ENCODE measurements at places on chromosomes 5 and 9.

GRCh38 chr5:67221487-67222242 is 25.1 kb upstream of the CD180 start:
- DNase-seq = peak; percentile 76

GRCh38 chr5:115813719-115814118 is 2.7 kb downstream of the CDO1 start:
- DNase-seq = peak; percentile 37

DNA sequence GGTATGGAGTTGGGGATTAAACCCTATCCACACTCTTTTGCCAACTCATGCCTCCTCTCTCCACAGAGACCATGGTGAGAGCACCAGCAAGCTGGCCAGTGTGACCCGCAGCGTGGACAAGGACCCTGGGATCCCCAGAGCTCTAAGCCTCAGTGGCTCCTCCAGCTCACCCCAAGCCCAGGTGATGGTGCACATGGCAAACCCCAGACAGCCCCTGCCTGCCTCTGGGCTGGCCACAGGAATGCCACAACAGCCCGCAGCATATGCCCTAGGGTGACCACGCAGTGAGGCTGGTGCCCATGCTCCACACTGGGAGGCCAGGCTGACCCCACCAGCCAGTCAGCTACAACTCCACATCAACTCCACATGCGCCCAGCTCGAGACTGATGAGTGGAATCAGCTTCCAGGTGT is 11.5 kb upstream of the CARD19 start:
- DNase-seq = no peak

DNA sequence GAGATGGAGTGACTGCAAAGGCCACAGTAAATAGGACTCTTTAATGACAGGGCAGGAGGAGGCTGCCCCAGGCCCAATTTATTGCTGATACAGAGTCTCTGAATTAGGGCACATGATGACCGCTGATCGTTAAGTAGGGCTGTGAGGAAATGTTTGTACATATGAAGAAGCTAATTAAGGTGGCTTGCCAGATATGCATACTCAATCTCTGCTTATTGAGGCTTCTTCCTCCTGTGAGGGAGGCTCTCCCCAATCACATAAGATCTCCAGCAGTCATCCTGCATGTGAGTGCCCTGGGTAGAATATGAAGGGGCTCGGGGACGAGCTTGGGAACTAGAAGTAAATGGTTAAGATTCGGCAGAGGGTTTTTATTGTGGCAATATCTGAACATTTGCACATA is 8.2 kb upstream of the CD180 start:
- no peak for DNase-seq

DNA sequence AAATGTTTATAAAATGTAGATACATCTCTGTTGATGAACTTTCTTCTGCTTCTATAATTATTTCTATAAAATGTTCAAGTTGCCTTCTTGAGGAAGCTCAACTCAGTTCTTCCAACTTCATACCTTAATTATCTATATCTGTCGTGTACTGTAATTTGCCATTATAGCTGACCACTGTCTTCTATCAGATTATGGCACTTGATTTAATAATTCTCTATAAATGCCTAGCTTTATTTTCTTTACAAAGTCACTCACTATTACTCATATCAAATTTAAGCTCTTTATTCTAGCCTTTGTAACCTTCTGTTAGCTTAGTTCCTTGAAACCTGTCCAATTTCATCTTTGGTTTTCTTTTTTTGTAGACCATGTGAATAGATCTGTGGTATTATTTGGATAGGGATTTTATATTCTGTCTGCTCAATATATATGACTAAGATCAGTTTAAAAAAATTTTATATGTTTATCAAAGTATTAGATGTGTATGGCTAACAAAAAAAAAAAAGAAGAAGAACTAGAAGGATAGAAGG is 39.5 kb downstream of the SMC5 start:
- DNase-seq = no peak

GRCh38 chr9:127158786-127159324 is 36.4 kb upstream of the ANGPTL2 start:
- DNase-seq = no peak

GRCh38 chr5:4156889-4157288 is 561.3 kb downstream of the IRX1 start:
- DNase-seq = no peak

GRCh38 chr9:16307626-16308195 is 562.8 kb downstream of the BNC2 start:
- DNase-seq = no peak

DNA sequence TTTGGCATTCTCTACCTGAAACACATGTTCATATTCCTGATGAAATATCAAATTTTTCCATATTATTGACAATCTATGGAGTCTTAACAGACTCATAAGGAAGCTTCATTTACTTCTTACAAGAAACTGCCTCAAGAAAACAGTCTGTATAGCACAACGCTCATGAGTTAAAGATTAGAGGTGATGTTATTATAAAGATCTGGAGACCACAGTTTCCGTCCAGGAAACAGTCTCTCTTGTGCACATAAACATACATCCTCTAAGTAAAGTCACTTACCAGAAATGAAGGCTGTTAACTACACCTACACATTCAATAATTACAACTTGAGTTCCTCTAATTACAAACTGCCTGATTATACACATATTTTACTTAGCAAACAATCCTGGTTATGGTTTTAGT is 86.9 kb downstream of the RAPGEF6 start:
- DNase-seq = peak; percentile 37

GRCh38 chr5:146878476-146879172 is at the start of gene PPP2R2B:
PPP2R2B (minus strand) TSS chr5:146878757.
- DNase-seq = peak; percentile 71

DNA sequence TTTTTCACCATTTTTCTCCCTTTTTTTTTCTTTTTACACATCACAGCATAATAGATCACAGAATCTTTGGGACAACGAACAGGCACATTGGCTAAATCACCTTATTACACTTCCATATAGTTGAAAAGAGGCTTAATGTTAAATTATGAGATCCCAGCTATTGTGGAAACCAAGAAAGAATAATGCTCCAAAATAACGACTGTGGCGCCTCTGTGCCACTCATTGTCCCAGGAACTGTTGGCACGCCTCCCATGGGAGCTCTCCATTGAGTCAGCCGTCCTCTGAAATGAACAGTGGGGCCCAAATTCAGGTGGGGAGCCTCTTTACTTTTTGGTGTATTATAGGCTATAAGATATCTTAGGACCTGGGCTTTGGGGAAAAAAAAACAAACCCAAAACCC is 82.2 kb upstream of the NFIB start:
- DNase-seq = no peak

DNA sequence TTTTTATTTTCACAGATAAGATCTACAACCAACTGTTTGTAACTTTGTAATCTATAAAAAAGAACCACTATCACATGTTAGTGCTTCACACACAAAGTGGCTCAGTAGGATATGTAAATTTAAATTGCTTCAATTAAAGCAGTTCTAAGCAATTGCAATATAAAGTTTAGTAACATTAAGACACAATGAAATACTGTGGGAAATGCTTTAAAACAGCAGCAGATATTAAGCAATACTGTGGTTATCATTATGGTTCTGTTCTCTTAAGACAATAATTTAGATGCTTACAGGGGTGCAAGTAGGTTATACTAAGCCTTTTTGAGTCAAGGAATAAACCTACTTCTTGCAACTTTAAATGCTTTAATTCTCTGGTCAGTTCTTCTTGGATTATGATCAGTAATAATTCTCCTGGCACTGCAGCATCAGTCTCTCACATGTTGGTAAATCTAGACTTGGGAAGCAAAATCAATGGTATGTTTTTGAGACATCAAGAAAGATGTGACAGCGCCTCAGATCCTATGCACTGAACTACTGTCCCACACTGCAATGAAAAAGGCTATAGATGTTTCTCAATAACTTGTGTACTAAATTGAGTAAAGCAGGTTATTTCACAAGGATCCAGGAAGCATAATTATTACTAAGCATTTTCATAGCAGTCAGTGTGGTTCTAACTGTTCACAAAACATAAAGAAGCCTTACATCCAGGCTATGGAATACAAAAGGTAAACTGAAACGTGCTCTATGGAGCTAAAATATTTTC is 338.7 kb upstream of the PDE4D start:
- no peak for DNase-seq

GRCh38 chr5:133227082-133227481 is 175.3 kb downstream of the HSPA4 start:
- no peak for DNase-seq

- DNase-seq = no peak
Observed at GRCh38 chr5:18008940-18009339, 374.7 kb downstream of the TAF11L14 start.
